ENCODE measurements at places on chromosomes 11 and 22. TPM values are rescaled to one million over a fixed set of nuclear protein-coding genes. Genes with fewer than 3 reads are reported as not detected.

Gene MICALL1
- 15.4 TPM for total RNA-seq

Gene DKK3
- total RNA-seq = 121 TPM

Gene TYR
- total RNA-seq = not detected

- peaks cover 10% of the 10 kb centered on the region for H3K36me3 ChIP-seq
- no peak overlapping the region for H3K27ac ChIP-seq
- H3K4me1 ChIP-seq = peaks cover 4% of the 10 kb centered on the region
- no peak for DNase-seq
Measured at GRCh38 chr22:25363474-25363873, 144.0 kb downstream of the CRYBB2 start.

Gene PATE2
- total RNA-seq = not detected

Gene SMTNL1
- not detected for total RNA-seq

Gene PANX3
- not detected for total RNA-seq

DNA sequence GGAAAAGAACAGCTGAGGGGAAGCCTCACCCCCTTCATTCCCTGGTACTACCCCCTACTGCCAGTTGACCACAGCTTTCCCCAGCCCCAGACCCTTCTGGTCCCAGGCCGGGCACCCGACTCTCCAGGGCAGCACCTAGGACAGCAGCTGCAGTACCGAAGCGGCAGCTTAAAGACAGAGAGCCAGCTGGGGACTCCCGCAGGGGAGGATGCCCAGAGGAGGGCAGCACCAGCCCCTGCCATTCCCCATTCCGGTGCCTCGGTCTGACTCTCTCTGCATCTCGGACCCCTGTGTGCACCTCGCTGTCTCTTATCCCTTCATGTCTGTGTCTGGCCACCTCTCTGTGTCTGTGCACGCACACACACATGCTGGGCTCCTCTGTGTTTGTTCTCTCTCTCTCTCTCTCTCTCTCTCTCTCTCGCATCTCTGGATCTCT lies 9.4 kb downstream of the IGSF9B start:
- H3K27ac ChIP-seq = no peak overlapping the region
- H3K36me3 ChIP-seq = no peaks in the 10 kb centered on the region
- peaks cover 10% of the 10 kb centered on the region for H3K4me1 ChIP-seq
- no peak overlapping the region for H3K4me3 ChIP-seq
- H3K27me3 ChIP-seq = no peaks in the 10 kb centered on the region

- no peaks in the 10 kb centered on the region for H3K36me3 ChIP-seq
- DNase-seq = no peak
- peaks cover 13% of the 10 kb centered on the region for H3K4me1 ChIP-seq
- H3K27me3 ChIP-seq = no peaks in the 10 kb centered on the region
Measured at GRCh38 chr22:40051322-40051721, 56.6 kb downstream of the FAM83F start.

Gene CHRDL2
- total RNA-seq = 5.9 TPM

DNA sequence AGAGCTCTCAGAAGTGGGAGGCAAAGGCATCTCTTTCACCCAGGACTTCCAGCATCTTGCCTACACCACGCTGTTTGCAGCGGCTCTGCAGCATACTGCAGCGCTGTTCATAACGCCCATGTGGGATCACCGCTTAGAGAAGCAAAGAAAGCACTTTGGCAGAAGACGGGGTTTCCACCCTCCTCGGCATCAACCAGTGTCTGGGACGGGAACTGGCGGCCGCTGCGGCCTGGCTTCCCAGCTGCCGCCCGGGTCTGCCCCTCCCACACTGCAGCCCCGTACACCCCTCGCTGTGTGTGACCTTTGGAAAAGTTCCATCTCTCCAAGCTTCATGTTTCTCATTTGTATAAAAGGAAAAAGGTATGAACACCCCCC lies 545 bp upstream of the TIRAP start:
- peak; percentile 61 for DNase-seq
- no peaks in the 10 kb centered on the region for H3K27me3 ChIP-seq
- peak overlapping the region; percentile 88 for H3K27ac ChIP-seq
- H3K4me3 ChIP-seq = peak overlapping the region; percentile 41

- H3K36me3 ChIP-seq = no peaks in the 10 kb centered on the region
- no peaks in the 10 kb centered on the region for H3K27me3 ChIP-seq
- H3K27ac ChIP-seq = no peak overlapping the region
- no peaks in the 10 kb centered on the region for H3K4me1 ChIP-seq
Measured at GRCh38 chr22:20642668-20643179, 131.2 kb upstream of the SERPIND1 start.

- no peaks in the 10 kb centered on the region for H3K36me3 ChIP-seq
- H3K27ac ChIP-seq = no peak overlapping the region
- peak; percentile 77 for DNase-seq
- peaks cover 4% of the 10 kb centered on the region for H3K4me1 ChIP-seq
Measured at GRCh38 chr11:124069429-124070401, 28.6 kb upstream of the OR10G7 start.

- H3K4me3 ChIP-seq = no peak overlapping the region
- DNase-seq = no peak
- no peaks in the 10 kb centered on the region for H3K36me3 ChIP-seq
- H3K27me3 ChIP-seq = peaks cover 7% of the 10 kb centered on the region
- H3K27ac ChIP-seq = no peak overlapping the region
Measured at GRCh38 chr22:50739894-50740293, 1.9 kb downstream of the ACR start.

Gene CHCHD10
- 16.6 TPM for total RNA-seq

- peak; percentile 47 for DNase-seq
- no peak overlapping the region for H3K27ac ChIP-seq
- no peaks in the 10 kb centered on the region for H3K4me1 ChIP-seq
- no peaks in the 10 kb centered on the region for H3K36me3 ChIP-seq
Measured at GRCh38 chr11:84780689-84781293, 846.4 kb downstream of the DLG2 start.

- peak overlapping the region; percentile 52 for H3K27ac ChIP-seq
- peaks cover 4% of the 10 kb centered on the region for H3K27me3 ChIP-seq
- peaks cover 19% of the 10 kb centered on the region for H3K4me1 ChIP-seq
- H3K36me3 ChIP-seq = no peaks in the 10 kb centered on the region
- H3K4me3 ChIP-seq = no peak overlapping the region
- DNase-seq = no peak
Measured at GRCh38 chr11:2265854-2266585, 4.4 kb downstream of the ASCL2 start.

- no peak overlapping the region for H3K27ac ChIP-seq
- H3K36me3 ChIP-seq = no peaks in the 10 kb centered on the region
- H3K4me3 ChIP-seq = no peak overlapping the region
- H3K4me1 ChIP-seq = peaks cover 3% of the 10 kb centered on the region
- peak; percentile 77 for DNase-seq
Measured at GRCh38 chr11:122711831-122712381, 56.4 kb downstream of the UBASH3B start.

DNA sequence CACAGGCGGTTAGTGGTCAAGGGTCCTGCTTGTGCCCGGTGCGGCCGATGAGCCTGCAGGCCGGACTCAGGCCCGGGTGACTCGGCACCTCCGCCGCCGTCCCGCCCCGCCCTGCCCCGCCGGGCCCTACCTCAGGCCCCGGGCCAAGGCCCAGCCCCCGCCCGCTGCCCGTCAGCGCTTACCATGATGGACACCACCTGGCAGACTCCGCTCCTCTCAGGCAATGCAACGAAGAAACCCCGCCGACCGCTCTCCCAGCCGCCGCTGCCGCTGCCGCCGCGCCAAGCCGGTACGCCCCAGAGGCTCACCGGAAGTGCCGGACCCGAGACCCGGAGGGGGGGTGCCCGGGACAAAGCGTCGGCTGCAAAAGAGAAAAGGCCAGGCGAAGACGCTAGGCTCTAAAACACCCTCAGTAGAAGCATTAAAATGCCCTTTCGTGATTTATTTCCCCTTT lies at the start of gene UFD1:
UFD1 (minus strand) TSS at position 293 of the 454 bp plus-strand sequence; CDS start at position 185, 108 bp downstream.
- peak within 1 kb of the TSS; percentile 82 for H3K4me3 ChIP-seq
- peaks cover 2% of the 10 kb centered on the region for H3K4me1 ChIP-seq
- H3K27ac ChIP-seq = peak within 1 kb of the TSS; percentile 96
- peak; percentile 89 for DNase-seq
- H3K27me3 ChIP-seq = no peaks in the 10 kb centered on the region

Gene SAA4
- total RNA-seq = not detected

GRCh38 chr11:120285256-120285655 lies 39.8 kb upstream of the TLCD5 start:
- no peaks in the 10 kb centered on the region for H3K36me3 ChIP-seq
- peaks cover 3% of the 10 kb centered on the region for H3K4me1 ChIP-seq
- no peak overlapping the region for H3K27ac ChIP-seq

- H3K27me3 ChIP-seq = no peaks in the 10 kb centered on the region
- no peaks in the 10 kb centered on the region for H3K4me1 ChIP-seq
- H3K4me3 ChIP-seq = no peak overlapping the region
- no peaks in the 10 kb centered on the region for H3K36me3 ChIP-seq
Measured at GRCh38 chr11:107157146-107157808, 139.0 kb upstream of the GUCY1A2 start.

DNA sequence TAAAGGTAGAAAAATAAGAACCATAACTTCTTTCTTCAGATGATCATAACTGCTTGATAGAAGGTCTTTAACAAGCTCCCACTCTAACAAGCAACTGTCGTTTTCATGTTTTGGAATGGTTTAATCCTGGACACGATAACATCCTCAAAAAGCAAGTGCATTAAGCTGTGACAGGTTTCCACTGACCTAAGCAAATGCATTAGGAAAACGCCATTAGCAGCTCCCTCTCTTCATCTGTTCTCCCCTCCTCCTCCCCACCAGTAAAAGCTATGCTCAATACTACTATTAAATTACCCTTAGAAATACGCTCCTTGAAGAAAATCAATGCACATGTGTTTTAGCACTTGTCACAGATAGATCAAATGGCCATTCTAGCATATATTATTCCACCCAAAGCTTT lies 729.4 kb downstream of the OPCML start:
- no peak for DNase-seq
- H3K4me1 ChIP-seq = no peaks in the 10 kb centered on the region
- H3K36me3 ChIP-seq = no peaks in the 10 kb centered on the region
- no peak overlapping the region for H3K27ac ChIP-seq
- H3K4me3 ChIP-seq = no peak overlapping the region

Gene OR51I1
- not detected for total RNA-seq

- no peak overlapping the region for H3K4me3 ChIP-seq
- DNase-seq = no peak
- no peak overlapping the region for H3K27ac ChIP-seq
- no peaks in the 10 kb centered on the region for H3K27me3 ChIP-seq
Measured at GRCh38 chr22:36166518-36167220, 6.1 kb upstream of the APOL3 start.

GRCh38 chr11:111426617-111427016 lies 47.5 kb upstream of the POU2AF1 start:
- H3K36me3 ChIP-seq = no peaks in the 10 kb centered on the region
- peaks cover 12% of the 10 kb centered on the region for H3K4me1 ChIP-seq
- no peaks in the 10 kb centered on the region for H3K27me3 ChIP-seq
- H3K27ac ChIP-seq = no peak overlapping the region
- H3K4me3 ChIP-seq = no peak overlapping the region

Gene ISX
- total RNA-seq = not detected

GRCh38 chr11:103849366-103849765 lies 187.1 kb upstream of the DDI1 start:
- peaks cover 2% of the 10 kb centered on the region for H3K4me1 ChIP-seq
- DNase-seq = no peak
- no peak overlapping the region for H3K27ac ChIP-seq
- no peaks in the 10 kb centered on the region for H3K27me3 ChIP-seq
- H3K4me3 ChIP-seq = no peak overlapping the region

DNA sequence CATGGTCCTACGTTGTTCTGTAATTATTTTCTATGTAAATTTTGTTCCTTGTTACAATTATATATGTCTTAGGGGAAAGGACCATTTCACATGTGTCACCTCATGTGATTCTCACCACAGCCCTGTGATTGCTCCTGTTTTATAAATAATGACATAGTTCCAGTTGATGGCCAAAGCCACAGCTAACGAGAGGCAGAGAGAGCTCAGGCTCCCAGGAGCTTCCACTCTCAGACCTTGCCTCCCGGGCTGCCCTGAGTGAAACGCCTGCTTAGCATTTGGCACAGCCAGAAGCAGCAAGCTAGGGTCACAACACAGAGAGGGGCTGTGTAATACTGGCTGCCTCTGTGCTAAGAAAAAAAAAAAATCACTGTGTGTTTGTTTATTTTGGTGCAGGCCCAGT lies 5.9 kb downstream of the TMEM121B start:
- no peaks in the 10 kb centered on the region for H3K4me1 ChIP-seq
- H3K4me3 ChIP-seq = no peak overlapping the region
- no peak for DNase-seq
- H3K27me3 ChIP-seq = peaks cover 4% of the 10 kb centered on the region

DNA sequence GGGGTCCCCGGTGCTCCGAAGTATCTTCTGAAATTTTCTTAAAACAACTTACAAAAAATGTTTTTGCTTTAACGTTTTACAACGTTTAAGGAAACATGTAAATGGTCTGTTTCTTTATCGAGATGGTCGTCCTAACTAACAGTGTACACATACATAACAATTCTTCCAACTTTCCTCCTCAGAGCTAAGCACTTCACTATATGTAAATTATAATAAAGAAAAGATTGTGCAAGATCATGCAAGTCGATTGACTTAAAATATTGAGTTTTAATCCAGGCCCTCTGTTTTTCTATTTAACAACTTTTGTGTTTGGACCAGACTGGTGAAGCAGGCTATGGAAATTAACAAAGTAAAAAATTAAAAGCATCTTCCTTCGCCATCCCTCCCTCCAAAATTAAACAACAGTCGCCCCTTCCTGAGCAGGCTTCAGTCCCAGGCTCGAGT lies 4.9 kb downstream of the ALX4 start:
- no peak overlapping the region for H3K27ac ChIP-seq
- no peak for DNase-seq
- no peaks in the 10 kb centered on the region for H3K36me3 ChIP-seq
- peaks cover 86% of the 10 kb centered on the region for H3K27me3 ChIP-seq
- H3K4me3 ChIP-seq = no peak overlapping the region

GRCh38 chr11:104917271-104918112 lies 19.2 kb upstream of the CASP12 start:
- H3K36me3 ChIP-seq = no peaks in the 10 kb centered on the region
- no peak overlapping the region for H3K27ac ChIP-seq
- H3K4me1 ChIP-seq = no peaks in the 10 kb centered on the region
- no peak overlapping the region for H3K4me3 ChIP-seq
- peak; percentile 17 for DNase-seq

Gene UQCC3
- 10.4 TPM for total RNA-seq

Gene TTC36
- total RNA-seq = 0.95 TPM

Gene LRFN4
- 4.6 TPM for total RNA-seq

GRCh38 chr11:118615282-118615975 lies 8.0 kb downstream of the PHLDB1 start:
- H3K27me3 ChIP-seq = no peaks in the 10 kb centered on the region
- peaks cover 8% of the 10 kb centered on the region for H3K36me3 ChIP-seq
- no peak overlapping the region for H3K4me3 ChIP-seq
- H3K27ac ChIP-seq = peak overlapping the region; percentile 54
- H3K4me1 ChIP-seq = peaks cover 47% of the 10 kb centered on the region
- peak; percentile 59 for DNase-seq

GRCh38 chr11:116960930-116961329 lies 123.5 kb upstream of the APOA1 start:
- H3K27me3 ChIP-seq = no peaks in the 10 kb centered on the region
- peaks cover 2% of the 10 kb centered on the region for H3K36me3 ChIP-seq
- no peak overlapping the region for H3K4me3 ChIP-seq
- H3K27ac ChIP-seq = no peak overlapping the region

DNA sequence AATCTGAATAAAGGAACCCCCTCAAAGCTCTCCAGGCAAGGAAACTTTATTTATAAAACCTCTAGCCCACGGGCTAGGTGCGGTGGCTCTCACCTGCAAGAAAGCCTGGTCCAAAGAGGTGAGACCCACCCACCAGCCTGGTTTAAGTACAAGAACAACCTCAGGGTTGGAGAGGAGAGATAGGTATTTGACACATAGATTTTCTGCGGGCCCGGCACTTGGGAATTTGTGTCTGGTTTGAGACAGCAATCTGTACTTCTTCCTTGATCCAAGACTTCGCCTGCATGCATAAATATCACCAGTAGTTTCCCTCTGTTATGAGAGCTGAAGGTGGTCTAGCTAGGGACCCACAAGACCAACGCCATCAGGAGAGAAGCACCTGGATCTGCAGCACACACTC lies 73.2 kb upstream of the CAPRIN1 start:
- no peak overlapping the region for H3K27ac ChIP-seq
- H3K4me1 ChIP-seq = no peaks in the 10 kb centered on the region
- H3K4me3 ChIP-seq = no peak overlapping the region

Gene XKR3
- total RNA-seq = not detected

Measured in lung (tissue), 17 donors.